ENCODE measurements at places on chromosomes 1 and 21.

DNA sequence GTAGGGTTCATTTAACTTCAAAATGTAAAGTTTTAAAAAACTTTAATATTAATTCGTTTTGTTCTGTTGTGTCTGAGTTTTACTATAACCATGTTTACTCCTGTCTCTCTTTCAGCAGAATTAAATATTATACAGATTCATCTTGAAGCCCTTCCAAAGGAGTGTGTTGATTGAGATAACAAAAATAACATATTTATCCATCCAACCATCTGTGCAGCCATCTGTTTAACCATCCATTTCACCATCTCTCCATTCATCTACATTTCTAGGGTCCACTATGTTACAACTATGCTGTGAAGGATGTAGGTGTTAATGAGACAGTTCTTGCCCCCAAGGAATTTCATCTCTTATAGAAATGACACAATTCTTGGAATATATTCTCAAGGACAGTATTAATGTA is 36.0 kb upstream of the GNG12 start:
- DNase-seq = no peak

DNA sequence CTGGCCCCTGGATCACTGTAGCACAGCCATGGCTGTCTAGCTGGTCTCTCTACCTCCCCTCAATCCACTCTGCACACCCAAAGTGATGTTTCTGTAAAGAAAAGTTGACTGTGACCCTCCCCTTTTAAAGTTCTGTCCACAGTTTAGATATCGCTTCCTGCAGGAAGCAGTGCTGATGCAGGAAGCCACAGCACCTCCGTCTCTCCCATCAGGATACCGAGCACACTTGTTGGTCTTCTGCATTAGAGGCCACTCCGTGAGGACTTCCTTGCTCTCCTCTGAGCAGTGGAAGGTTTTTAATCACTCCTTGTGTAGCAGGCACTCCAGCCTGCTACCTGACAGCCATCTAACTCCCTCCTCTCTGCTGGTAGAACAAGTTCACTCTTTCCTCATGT is 69.5 kb downstream of the GADD45A start:
- DNase-seq = no peak

DNA sequence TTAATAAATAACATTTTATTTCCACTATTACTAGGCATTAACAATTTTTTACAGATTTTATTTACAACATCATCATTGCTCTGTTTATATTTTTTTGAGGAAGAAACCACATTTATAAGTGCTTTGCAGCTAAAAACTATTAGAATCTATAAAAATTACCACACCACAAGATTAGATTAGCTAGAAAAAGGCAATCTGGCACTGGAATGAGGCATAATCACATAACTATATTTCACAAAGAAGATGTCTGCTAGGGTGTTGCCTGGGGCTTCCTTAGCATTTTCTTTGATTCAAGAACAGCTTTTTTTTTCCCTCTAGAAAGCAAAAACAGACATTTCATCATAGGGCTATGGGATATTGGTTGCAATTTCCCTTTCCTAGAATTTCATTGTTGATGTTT is 2169.2 kb downstream of the MRPL39 start:
- no peak for DNase-seq

DNA sequence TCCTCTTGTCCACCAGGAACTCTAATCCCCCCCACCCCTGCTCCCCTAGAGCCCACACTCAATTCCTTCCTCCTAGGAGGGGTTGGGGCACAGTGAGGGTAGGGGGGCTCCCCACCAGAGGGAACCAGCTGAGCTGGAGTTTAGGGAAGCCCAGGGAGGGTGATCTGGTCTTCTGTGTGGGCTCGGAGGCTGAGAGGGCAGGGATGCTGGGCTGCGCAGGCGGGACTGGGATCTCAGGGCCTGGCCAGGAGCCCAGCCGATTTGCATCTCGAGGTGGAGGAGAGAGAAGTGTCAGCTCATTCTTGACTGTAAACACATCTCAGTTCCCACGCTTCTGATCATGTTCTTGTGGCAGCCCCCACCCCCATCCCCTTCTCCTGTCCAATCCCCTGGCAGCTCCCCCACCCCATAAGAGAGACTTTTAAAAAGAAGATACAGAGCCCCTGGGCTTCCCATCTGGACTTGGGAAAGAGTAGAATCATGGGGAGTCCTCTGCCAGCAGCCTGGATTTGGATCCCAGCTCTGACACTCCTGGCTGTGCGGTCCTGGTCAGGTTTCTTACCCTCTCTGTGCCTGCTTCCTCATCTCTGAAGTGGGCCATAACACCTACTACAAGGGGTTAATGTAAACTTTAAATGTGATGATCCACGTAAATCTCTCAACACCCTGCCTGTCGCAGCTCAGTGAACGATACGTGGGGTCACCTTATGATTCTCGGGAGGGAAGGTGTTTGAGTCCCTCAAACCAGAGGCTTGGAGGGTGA is 6.6 kb downstream of the PEAR1 start:
- DNase-seq = no peak

DNA sequence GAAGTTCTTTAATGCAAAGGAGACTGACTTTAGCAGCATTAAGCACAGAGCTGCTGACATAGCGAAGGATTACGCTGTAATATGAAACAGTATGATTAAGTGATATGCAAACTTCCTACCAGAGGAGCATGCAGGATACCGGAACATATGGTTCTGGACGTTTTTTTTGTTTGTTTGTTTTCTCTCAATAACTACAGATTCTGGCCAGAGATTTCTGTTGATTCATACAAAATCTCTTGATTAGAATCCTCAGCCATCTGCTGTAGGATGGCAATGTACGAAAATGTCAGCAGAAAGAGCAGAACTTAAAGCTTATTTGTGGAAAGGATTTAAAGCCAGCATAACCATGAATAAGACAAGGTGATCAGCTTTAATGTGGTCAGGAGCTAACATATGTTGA is 970.7 kb downstream of the KCNT2 start:
- no peak for DNase-seq

DNA sequence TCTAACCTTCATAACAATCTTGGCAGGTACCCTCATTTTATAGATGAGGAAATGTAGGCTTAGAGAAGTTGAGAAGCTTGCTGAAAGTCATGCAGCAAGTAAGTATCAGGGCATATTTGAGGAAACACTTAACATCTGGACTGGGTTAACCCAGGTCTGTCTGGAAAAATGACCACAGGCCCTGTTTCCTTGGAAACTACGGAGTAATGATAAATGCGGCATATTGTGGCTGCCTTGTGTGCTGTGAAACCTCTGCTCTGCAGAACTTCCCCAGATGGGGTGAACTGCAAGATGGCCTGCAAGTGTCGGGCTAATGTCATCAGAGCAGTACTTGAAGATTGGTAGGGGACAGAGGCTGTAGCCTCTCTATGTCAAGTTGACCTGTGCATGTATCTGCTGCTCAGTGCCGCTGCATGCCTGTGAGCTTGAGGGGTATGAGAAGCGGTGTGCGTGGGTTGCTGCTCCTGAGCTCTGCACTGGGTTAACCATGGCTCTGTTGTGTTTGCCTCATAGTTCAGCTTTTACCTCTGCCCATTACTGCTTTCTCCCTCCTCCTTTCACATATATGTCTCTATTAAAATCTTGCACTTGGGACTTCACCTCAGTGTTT is 83.1 kb downstream of the WDR3 start:
- DNase-seq = no peak

DNA sequence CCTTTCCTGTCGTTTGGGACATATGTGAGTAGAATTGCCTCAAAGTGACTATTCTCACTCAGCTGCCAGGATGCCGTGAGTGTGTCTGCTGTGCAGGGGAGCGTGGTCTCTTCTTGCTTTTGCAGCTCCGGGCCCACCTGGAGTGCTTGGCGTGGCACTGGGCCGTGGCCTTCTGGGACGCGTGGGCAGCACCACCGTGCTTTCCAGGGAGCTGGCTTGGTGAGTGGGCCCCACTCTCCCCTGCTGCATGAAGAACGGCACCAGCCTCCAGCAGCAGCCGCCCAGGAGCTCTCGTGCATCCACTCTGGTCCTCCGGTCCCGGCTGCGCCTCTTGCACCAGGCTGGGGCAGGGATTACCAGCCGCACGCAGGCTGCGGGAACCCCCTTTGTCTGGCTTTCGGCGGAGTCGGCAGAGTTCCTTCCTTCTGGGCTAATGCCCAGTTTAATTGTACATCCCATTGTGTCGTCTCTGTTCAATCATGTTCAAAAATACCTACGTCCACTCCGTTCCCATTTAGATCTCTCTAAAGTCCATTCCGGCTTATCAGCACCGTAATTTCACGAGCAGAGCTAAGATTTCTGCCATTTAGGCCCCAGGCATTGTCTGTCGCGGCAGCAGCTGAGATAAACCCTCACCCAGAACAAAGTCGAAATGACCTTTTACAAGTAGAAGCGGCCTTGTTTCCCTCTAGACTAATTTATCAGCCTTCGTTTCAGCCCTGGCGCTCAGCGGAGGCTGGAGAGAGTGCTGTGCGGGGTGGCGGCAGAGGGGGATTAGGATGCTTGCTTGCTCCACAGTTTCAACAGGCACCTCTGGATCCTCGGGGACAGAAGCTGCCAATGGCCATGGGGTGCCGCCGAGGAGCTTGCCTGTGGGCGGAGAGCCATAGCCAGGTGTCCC is 129.6 kb downstream of the PRDM16 start:
- DNase-seq = no peak

GRCh38 chr1:56321150-56321490 is 258.2 kb downstream of the PLPP3 start:
- DNase-seq = no peak

- DNase-seq = no peak
Observed at GRCh38 chr21:35226968-35227744, 178.1 kb upstream of the RUNX1 start.

DNA sequence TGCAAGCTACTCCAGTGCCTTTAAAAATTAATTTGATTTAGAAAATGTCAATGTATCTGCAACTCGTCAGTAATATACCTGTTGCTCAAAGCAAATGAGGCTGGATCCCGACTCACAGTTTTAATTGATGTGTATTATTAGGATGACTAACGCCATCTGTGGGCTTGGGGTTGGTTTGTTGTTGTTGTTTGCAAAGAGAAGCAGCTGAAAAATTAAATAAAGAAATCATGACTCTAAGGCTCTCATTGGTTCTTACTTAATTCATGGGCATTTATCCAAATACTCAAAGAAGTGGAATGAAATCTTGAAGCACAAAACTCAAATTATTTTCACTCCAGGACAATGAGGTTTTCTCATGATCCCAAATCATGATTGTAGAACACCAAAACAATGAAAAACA is 46.4 kb downstream of the SEC16B start:
- no peak for DNase-seq

DNA sequence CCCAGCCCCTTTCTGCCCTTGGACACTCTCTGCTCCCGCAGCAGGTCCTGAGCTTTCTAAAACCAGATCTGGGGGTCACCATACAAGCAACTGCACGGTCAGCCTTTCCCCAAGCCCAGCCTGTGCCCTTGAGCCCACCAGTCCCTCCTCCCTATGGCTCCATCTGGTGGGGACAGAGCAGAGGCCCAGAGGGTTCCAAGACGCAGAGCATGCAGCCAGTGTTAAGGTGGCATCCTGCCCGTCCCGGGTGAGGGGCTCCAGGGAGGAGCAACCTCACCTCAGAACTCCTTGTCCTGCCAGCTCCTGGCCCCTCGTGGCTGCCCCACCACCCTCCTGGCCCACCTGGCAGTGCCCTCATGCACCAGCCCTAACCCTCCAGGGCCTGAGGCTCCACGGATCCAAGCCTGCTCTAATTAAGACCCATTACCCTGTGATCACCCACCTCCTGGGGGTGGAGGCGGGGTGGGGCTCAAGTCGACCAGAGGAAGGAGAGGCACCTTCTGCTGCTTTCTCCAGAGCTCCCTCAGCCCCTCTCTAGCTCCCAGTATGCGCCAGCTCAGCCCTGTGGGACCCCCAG is 8.5 kb downstream of the CHD5 start:
- no peak for DNase-seq

- no peak for DNase-seq
Observed at GRCh38 chr1:222283147-222283768, 264.6 kb downstream of the HHIPL2 start.

All from hippocampal formation (tissue), 2 donors.